BE2C (cell line): ENCODE measurements at places on chromosomes 12 and 14.

- no peak for DNase-seq
These were observed 100.1 kb downstream of the PAH start for GRCh38 chr12:102816816-102817434.

DNA sequence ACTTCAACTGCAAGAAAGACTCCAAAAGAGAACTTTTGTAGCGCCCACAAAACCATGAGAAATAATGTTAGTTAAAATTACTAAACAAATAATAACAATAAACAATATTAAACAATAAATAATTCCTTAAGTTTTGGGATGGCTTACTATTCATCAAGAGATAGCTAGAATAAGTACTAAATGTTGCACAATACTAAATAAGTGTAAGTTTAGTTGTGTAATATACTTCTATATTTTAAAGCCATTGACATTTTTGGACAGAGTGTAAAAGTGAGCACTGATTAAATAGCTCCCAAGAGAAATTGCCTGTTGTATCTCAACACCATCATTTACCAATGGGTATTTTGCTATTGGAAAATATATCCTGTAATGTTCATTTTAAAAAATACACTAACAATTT lies 166.7 kb downstream of the ALG10 start:
- DNase-seq = no peak

DNA sequence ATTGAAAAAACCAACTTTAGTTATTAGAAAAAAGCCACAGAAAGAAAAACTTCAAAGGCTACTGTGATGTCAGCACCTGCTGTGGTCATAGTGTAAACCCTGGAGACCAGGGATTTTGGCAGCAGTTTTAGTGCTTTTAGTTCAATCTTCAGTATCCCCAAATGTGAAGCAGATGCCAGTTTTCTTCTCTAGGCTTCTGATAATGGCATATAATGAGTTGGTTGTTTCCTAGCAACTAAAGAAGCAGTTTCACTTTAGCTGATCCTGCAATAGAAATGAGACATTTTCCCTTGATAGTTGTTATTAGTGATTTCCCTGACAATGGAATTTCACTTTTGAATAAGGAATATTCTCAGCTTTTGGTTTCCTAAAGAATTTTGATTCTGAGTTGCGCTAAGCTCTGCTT lies 131.2 kb downstream of the NUBPL start:
- DNase-seq = no peak

DNA sequence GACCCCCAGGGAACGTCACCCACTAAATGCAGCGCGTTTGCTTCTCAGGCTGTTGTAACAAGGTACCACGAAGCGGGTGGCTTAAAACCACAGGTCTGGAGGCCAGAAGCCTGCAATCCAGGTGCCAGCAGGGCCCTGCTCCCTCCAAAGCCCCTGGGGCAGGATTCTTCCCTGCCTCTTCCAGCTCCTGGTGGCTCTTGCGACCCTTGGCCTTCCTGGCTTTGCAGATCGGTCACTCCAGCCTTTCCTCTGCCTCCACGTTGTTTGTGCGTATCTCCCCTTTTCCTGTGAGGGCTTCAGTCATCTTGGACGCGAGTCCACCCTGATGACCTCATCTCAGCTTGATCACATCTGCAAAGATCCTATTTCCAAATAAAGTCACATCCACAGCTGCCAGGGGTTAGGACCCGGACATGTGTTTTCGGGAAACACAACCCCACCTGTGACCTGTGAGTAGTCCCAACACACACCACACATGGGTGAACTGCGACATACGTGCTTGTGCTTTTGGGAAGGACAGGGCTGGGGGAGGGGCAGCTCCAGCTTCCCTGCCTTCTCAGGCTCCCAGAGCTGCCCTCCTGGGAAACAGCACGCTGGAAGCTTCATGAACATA lies 114.5 kb upstream of the NCOR2 start:
- DNase-seq = peak; percentile 53

- DNase-seq = no peak
These were observed 43.5 kb upstream of the MAP1LC3B2 start for GRCh38 chr12:116515684-116516083.

DNA sequence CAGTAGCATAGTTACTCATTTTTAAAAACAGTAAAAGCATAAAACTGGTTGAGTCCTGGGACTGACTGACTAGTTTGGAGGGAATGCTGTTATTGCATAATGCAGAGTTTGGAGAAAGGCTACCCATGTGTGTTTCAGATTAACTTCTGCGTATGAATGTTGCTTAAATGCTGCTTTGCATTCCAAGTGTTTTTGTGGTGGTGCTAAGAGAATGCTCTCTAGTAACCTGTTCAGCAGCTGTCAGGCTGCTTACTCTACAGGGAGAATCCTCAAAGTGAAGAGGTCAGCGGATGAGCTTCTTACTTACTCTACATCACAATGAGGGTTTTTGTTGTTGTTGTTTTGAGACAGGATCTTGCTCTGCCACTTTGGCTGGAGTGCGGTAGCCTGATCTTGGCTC lies 4.3 kb downstream of the DLST start:
- DNase-seq = no peak

DNA sequence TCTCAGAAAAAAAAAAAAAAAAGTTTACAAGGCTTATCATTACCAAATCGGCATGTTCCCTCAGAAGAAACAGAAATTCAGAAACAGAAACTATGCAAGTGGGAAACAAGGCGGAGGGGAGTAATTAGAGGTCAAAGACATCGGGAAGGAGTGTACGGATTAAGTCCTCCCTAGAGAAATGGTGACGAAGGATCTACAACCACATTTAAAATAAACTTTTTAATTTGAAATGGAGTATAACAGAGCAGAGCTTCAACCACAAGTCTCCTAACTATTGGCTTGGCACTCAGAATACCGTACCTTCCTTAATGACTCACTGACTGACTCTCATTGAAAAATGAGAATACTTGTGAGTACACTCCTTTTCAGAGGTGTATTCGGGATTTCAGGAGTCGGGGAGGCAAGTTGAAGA lies 908 bp downstream of the ENTPD5 start:
- no peak for DNase-seq

DNA sequence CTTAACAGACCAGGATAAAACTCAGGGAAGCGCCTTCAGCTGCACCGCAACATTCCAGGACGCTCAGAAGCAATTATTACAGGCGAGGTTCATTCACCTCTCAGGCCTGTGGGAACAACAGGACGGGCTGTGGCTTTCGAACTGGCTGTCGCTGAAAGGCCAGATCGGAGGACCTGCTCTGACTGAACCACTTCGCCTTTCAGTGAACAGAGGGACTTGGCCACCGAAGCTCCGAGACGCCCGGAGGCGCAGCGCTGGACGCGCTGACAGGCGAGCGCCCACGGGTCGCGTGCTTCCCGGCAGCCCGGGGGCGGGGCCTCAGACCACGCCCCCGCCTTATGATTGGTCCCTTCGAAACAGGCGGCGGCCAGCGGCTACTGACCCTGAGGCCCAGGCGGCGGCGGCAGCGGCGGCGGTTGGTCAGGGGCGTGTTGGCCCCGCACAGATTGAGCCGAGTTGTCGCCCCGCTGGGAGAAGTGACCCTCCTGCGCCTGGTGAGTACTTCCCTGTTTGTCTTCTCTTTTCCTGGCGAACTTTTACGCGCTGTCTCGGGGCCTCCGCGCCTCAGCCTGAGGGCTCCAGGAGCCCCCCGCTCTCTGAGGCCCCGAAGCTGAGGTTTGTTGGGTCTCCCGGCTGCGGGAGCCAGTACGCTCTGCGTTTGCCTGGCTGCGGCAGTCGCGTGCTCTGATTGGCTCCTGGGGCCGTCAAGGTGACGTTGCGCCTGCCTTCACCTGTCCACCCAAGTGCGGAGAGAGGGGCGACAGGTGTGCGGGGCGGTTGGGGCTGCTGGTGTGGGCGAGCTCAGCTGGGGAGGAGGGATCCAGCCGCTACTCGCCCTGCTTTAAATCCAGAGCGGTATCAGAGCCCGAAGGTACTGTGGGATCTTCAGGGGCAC lies at the start of gene GAS2L3:
TSS of gene GAS2L3 (plus strand) at position 393 of the 895 bp plus-strand sequence. CDS start 21,221 bp downstream, outside the sequence.
- DNase-seq = peak; percentile 95

- no peak for DNase-seq
These were observed 39.8 kb downstream of the C12orf42 start for GRCh38 chr12:103456006-103456405.

DNA sequence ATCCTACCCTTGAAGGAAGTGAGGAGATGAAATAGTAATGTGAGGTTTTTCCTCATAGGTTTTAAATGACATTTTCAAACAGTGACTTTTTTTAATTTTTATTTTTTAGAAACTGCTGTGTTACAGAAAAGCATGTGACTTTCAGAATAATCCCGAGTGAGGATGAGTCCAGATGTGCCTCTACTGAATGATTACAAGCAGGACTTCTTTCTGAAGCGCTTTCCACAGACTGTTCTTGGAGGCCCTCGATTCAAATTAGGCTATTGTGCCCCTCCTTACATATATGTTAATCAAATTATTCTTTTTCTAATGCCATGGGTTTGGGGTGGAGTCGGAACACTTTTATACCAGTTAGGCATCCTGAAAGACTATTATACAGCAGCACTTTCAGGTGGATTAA lies 15.8 kb downstream of the PCNX4 start:
- no peak for DNase-seq
